Omental fat pad (tissue), 4 donors: ENCODE measurements at places on chromosomes 2 and 18. TPM values are rescaled to one million over a fixed set of nuclear protein-coding genes. Genes with fewer than 3 reads are reported as not detected.

DNA sequence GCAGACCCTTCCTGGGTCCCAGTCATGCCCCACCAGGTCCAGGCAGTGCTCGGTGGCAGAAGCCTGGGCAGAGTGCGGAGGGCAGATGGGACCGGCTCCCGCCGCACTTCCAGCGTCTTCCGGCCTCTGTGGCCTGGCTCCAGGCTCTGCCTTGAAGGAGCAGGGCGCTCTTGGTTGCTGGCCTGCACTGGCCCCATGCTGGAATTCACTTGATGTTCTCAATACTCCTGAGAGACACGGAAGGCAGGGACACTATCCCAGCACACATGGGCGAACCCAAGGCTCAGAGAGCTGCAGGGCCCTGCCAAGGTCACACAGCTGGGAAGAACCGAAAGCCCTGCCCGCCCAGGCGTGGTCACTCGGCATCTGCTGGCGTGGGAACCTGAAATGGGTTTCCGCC, 87.6 kb upstream of the ODC1 start:
- DNase-seq = no peak

GRCh38 chr2:136874258-136874657, 108.9 kb downstream of the THSD7B start:
- no peak for DNase-seq

Gene SAP130
- 5.3 TPM for total RNA-seq

GRCh38 chr2:54164106-54164505, 48.7 kb downstream of the ACYP2 start:
- DNase-seq = no peak

Gene HOXD9
- total RNA-seq = 1.5 TPM

GRCh38 chr2:77652499-77652898, 130.3 kb upstream of the LRRTM4 start:
- DNase-seq = no peak

DNA sequence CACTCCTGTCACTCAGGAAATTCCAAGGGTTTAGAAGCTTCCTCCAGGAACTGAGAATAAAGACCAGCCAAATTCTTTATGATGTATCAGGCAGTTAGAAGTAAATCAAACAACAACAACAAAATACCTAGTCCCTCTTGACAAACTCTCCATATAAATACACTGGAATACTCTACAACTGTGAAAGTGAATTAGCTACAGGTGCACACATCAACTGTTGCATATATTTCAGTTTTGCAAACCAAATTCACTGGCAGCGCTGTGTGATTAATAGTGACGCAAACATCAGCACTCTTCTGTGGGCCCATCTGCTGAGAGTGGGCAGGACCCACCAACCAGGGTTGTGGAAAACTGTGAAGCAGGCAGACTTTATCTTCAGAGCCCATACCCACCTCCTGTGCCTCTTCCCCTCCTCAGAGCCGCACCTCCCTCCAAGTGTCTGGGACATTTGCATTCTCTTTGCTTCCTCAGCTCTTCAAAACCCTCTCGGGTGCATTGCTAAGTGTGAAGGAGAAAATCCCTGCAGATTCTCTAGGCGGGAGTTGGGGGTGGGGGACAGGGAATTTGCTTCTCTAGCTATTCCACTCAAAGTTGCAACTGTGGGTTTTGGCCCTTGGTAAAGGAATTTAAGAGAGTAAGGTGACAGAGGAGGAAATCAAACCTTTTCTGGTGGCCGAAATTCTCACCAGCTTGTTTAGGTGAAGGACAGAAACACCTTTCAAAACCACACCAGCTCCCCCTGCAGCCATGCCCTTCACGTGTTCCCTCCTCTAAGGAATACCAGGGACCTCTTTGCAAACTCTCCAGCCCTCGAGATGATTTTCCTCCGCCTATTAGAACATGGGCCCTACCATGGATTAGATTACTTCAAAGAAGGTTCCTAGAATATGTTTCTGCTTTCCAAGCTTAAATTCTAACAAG, 119.3 kb downstream of the MRO start:
- DNase-seq = no peak

GRCh38 chr2:207546822-207547221, 17.1 kb downstream of the CREB1 start:
- DNase-seq = no peak

Gene CABYR
- 2.2 TPM for total RNA-seq

DNA sequence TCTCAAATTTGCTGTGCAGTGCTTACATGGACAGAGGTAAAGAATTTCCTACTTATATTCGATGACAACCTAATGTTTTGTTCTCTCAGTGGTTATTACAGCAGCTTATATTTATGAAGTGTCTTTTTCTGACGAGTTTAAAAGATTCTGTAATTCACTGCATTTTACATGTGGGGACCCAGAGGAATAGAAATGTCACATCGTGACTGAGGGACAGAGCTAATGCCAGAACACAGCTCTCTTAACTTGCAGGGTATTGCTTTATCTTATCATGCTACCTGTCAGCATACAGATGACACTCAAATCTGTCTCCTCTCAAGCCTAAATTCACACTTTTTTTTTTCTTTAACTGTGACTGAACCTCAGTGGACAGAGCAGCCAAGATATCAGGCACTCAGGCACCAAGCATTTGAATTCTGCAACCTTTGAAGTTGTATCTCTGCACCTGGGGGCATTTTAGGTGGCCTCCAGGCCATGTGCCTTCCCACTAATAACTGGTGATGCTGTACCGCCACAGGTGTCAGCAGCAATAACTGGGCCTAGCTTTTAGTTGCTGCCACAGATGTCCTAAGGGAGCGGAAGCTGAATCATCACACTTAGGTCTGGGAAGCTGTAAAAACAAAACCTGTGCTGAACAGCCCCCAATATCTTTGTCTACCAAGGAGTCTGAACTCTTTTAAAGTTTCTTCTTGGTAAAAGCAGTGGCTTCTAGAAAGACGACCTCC, 315.8 kb upstream of the NRP2 start:
- no peak for DNase-seq

Gene GDF7
- 0.12 TPM for total RNA-seq

GRCh38 chr18:5980721-5981120, 85.4 kb upstream of the TMEM200C start:
- no peak for DNase-seq

Gene MC5R
- 0.36 TPM for total RNA-seq

Gene HOXD13
- not detected for total RNA-seq

Gene FAM210A
- total RNA-seq = 30.9 TPM

DNA sequence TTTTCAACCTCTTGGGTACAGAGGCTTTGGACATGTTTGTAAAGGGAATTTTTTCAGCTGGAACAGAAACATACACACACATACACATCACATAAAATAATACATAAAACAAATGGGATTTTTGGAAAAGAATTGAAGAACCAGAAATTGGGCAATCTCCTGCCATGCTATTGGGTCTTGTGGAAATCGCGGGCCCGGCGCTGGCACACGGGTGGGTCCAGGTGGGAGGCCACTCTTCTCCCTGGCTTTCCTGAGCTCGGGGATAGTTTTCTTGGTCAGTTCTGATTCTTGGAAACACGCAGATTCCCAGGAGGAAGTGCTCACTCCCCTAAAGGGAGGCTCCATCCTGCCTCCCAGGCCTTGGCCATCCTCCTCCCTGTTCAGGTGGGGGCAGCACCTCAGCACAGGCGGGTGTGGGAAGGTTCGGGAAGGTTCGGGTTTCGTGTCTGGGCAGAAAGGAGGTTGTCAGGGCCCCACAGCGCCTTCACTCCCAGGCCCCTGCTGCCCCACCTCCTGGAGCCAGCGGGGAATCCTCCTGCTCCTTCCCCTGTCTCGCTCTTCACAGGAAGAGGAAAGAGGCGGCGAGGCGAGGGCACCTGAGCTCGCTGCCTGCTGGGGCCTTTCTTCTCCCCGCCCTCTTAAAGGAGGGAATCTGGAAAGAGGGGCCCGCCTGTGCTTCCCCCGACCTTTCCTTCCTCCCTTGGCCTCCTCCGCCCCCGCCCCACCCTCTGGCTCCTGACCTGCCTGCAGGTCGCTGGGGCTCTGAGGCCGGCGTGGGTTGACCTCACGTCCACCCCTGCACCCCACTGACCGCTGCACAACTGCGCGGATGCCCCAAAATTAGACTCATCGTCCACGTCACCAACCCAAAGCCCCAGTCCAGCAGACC, 97.8 kb upstream of the PXDN start:
- DNase-seq = no peak

Gene UGGT1
- 66.4 TPM for total RNA-seq

DNA sequence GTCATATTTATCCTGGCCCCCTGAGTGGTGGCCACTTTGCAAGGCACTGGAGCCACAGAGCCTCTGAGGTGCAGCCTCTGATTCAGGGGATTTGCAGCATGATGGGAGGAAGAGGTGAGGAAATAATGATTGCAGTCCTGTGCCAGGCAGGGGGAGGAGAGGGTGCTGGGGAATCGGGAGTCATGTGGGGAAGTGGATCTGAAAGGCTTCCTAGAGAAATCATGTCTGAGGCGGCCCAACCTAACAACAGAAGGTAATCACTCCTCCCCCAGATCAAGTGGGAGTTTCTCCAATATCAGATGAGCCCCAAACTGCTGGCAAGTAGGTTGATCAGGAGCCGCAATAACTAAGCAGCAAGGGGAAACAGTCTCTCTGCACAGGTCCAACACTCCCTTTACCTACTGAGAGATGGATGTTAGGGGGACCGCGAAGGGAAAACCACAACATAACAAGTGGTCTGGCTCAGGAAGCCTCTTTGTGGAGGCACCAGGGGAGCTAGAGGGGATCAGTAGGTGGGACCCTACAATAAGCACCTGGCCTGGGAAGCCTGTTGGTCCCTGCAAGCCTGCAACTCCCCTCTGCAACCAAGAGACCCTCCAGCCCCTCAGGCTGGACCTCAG, 71.8 kb upstream of the NPAS2 start:
- no peak for DNase-seq

DNA sequence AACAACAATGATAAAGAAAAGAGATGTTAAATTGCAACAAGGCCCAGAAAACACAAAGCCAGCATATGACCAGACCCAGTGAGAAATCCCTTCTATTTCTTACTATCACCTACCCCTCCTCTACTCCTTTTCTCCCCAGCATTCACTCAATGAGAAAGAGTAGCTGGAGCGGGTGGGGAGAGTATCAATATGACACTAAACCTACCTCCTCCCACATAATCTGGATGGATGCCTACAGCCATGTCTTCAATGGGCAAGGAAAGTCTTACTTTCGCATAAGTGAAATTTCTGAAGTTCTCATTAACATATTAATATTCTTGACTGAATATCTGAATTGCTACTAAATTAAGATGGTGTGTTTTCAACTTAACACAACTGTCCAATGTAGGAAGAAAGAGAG, 78.2 kb downstream of the AFF3 start:
- DNase-seq = no peak

DNA sequence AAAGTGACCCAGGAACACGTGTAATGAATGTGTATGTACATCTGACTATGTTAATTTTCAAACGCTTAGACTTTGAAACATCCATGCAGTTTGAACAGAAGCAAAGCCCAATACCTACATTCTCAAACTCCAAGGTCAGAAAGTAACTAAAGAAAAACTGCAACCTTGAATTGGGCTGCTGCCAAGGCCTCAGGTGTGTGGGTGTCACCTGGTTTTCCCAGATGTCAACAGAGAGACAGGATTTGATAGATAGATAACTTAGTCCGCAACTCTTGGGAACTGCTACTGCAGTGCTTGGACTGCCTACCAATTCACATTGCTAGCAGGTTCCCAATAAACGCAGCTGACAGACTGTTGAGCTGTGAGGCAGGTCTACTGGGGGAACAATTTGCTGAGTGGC, 78.7 kb upstream of the PAPOLG start:
- no peak for DNase-seq

DNA sequence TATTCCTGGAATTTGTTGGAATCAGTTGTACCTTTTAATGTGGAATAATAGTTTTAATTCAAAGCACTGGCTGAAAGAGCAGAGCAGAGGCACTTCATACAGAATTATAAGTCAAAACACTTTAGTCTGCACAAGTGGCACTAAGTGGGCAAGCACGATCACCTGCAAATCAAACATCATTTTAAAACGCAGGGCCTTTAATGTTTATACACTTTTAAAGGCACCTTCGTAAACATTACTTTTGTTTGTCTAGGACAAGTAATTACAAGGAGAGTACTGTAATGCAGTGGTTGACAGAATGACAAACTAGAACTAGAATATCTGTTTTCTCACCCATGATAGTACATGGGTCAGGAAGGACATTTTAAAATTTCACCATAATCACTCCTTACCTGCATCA, 36.4 kb downstream of the LANCL1 start:
- no peak for DNase-seq

DNA sequence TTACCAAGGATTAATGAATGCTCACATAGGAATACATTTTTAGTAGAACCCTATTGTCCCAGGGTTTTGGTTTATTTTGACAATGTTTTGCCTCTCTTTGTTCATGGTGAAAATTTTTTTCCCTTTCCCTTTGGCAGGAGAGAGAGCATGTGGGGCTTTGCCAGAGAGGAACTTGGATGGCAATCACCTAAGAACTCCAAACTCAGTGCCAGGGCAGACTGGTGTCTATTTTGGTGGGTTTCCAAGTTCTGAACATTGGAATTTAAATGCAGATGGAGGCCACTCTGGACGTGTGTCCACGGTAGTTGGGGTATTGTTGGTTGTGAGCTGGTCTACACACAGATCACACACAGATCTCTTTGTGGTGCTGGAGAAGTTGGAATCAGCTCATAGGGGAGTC, 2091.1 kb upstream of the PIK3C3 start:
- DNase-seq = no peak

DNA sequence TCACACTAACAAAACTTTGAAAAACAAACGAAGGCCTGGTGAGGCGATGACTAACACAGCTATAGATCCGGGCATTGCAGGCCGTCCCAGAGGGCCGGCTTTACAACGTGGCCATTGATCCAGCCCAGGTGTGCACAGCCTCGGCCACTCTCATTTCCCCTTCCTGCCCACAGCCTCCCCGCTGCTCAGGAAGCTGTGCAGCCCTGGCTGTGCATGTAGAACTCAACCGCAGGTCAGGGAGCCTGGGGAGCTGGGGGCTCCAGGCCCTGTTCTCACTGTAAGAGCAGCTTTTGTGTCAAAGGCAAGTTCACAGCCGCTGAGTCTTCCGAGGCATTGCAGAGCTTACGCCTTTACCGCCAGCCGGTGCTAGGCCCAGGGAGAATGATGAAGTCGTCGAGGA, 87.2 kb downstream of the LONRF2 start:
- no peak for DNase-seq

- no peak for DNase-seq
Observed at GRCh38 chr2:26002632-26003310, 20.5 kb upstream of the KIF3C start.

Gene TSPYL6
- not detected for total RNA-seq

Gene ATP6V1B1
- total RNA-seq = not detected

DNA sequence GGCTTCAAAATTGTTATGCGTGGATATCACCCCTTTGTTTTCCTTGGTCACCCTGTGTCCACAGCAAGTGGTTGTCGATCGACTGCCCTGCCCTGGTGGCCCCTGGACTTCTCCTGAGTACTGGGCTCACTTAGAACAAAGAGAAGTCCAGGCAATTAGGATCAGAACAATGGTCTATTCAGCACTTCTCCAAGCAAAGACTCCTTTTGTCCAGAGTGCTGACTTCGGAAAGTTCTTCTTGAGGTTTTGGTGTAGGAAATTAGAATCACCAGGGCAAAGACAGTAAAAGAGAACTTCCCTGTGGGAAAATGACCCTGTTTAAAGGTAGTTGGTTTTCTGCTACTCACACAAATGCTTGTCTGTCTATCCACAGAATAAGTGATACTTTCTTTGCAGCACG, 173.9 kb downstream of the FHOD3 start:
- no peak for DNase-seq

Gene NCL
- total RNA-seq = 174 TPM

- DNase-seq = no peak
Observed at GRCh38 chr2:84040281-84040680, 418.8 kb downstream of the SUCLG1 start.
